OCI-M1 (cell line): ENCODE measurements at places on chromosomes 5 and 9.

DNA sequence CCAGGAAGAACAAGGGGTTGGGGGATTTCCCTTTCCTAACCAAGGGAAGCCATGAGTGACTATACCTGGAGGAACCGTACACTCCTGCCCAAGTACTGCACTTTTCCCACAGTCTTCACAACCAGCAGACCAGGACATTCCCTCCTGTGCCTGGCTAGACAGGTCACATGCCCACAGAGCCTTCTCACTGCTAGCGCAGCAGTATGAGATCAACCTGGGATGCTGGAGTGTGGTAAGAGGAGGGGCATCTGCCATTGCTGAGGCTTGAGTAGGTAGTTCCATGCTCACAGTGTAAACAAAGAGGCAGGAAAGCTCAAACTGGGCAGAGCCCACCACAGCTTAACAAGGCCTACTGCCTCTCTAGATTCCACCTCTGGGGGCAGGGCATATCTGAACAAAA is 35.9 kb downstream of the SAXO1 start:
- no peak for DNase-seq

DNA sequence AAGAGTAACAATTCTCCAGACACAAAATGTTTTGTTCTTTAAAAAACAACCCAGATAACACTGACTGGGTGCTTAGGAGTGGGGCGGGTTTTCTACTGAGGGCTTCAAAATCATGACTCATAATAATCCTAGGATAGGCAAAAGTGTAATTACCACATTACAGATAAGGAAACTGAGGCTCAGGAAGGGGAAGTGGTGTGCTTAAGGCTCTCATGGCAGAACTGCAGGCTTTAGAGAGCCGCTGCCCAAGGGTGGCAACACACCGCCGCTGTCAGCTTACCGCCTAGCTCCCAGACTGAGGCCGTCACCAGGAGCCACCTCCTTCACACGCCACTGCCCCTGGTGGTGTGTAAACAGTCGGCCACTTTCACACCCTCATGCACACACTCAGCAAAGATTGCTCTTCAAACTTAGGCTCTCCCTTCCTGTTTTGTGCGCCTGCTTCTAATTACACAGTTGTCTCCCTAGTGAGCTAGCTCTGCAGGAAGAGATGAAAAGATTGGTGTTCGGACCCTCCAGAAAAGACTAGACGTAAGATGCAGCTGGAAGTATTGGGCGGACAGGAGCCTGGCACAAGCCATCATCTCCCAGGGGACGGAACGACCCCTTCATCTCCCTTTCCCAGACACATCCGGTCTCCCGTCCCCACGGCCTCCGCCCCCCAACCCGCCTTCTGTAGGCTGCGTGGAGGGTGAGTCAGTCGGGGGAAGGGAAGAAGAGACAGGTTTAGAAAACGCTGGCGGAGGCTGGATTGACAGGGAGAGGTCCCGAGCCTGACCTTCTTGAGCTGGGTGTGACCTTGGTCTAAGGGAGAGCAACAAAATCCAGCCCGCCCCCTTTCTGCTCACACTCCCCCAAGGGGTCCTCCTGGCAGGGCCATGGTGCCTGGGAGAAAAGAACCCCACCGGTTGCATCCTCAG is 162.7 kb downstream of the SYK start:
- no peak for DNase-seq

- DNase-seq, result no peak
These were observed 213.7 kb downstream of the NXNL2 start for GRCh38 chr9:88748566-88749261.

GRCh38 chr5:75524071-75524470 is 12.4 kb downstream of the POLK start:
- DNase-seq, result no peak
